ENCODE measurements at places on chromosomes 11 and 22. TPM values are rescaled to one million over a fixed set of nuclear protein-coding genes. Genes with fewer than 3 reads are reported as not detected.

GRCh38 chr11:86021377-86021776 is 47.5 kb downstream of the PICALM start:
- no peak for DNase-seq

The RAC2 gene
- total RNA-seq: not detected

The NXPE2 gene
- total RNA-seq: 0.78 TPM

DNA sequence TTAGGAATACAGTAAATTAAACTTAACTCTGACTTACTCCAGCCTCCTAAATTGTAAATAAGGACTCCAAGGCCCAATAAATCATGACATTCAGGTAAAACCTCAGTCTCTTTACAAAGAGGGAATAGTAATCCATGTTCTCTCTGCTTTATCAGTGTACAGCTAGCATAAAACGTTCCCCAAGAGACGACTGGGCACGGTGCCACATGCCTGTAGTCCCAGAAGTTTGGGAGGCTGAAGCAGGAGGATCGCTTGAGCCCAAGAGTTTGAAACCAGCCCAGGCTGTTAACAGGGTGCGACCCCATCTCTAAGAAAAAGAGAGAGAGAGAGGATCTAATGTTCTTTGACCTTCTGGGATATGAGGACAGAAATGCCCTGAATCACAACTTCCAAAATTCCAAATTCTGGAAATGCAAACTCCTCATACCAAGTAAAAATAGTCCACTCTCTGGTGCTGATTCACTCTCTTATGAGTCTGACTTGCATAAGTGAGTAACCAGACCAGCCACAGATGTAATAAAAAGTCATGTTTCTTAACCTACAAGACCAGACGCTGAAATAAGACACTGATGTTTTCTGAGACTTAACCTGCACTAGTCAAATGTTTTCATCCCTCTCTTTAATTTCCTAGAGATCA is 25.5 kb downstream of the NNMT start:
- DNase-seq: no peak

DNA sequence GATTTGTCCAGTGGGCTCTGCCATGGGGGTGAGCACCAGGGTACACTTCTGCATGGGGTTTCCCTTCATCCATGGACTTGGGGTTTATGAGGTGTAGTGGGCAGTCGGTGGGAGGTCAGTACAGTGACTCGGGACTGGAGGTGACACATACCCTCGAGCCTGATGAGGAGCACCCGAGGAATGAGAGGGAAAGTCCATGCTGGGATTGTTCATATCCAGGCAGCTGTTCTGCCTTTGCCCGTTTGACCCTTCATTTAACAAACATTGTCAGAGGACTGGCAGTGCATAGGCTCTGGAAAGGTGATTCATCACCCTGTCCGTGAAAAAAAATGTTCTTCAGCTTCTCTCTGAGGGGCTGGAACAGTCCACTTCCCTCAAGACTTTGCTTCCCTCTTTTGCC is 2.7 kb downstream of the NAV2 start:
- DNase-seq: no peak

- DNase-seq: no peak
Observed at GRCh38 chr11:98431463-98432359, 589.0 kb upstream of the CNTN5 start.

DNA sequence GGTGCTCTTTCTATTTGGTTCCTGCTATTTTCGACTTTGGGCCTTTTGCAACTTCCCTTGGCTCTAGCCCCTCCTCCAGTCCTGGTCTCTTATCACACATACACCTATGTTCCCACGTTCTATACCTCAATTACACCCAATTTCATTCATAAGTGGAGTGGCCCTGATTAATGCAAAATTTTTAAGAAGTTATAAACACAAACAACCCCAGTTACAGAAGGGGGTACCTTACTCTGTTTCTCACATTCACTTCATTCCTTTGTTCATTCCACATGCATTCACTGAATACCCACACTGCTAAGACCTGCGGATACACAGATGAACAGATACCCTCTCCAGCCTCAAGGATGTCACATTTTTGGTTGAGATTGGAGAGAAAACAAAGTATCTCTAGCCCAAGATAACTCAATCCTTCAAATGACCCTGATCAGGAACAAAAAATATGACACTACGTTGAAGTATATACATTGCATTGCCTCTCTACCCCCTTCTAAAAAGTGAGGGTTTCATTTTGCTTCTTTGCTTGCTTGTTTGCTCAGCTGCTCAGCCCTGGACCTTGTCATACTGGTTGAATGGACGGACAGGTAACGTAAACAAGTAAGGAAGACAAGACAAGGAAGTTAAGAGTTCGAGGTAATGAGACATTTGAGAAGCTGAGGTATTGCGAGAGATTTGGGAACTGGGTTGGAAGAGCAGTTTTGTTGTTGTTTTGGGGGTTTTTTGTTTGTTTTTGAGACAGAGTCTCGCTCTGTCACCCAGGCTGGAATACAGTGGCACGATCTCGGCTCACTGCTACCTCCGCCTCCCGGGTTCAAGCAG is 3.6 kb upstream of the VPS37C start:
- DNase-seq: no peak

- no peak for DNase-seq
Observed at GRCh38 chr11:72225411-72225951, 914 bp downstream of the INPPL1 start.

GRCh38 chr11:1656670-1657069 is 27.1 kb downstream of the KRTAP5-5 start:
- no peak for DNase-seq

DNA sequence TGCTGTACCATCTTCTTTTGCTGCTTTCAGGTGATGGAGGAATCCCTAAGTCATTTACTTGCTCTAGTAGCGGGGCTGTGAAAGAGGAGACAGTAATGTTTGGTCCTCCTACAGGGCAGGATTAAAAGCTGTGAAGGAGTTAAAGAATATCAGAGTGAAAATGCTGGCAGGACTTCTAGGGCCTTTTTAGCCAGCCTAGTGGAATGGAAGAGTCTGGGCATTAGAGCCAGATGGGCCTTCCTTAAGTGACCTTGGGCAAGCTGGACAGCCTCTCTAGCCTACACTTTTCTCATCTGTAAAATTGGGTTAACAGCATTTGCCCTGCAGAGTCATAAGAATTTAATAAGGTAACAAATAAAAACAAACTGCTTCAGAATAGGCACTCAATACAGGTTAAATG is 114.7 kb downstream of the RBFOX2 start:
- DNase-seq: no peak

Measured in occipital lobe (tissue), 3 donors.